ENCODE measurements at places on chromosomes 12 and 14. TPM values are rescaled to one million over a fixed set of nuclear protein-coding genes. Genes with fewer than 3 reads are reported as not detected.

CCDC38 gene
- 0.39 TPM for total RNA-seq

FSCB gene
- total RNA-seq: not detected

GZMB gene
- not detected for total RNA-seq

CIDEB gene
- total RNA-seq: 7.2 TPM

SLC24A4 gene
- under 0.01 TPM for total RNA-seq

NAV3 gene
- 10.6 TPM for total RNA-seq

COL2A1 gene
- total RNA-seq: 3.2 TPM

LRRC10 gene
- total RNA-seq: not detected

TMEM132D gene
- under 0.01 TPM for total RNA-seq

LALBA gene
- not detected for total RNA-seq

PPP4R4 gene
- 6.6 TPM for total RNA-seq

IFNG-AS1 gene
- 0.86 TPM for total RNA-seq

TAS2R50 gene
- total RNA-seq: 5.7 TPM

ADSS1 gene
- total RNA-seq: 12.8 TPM

TBC1D30 gene
- total RNA-seq: 0.13 TPM

FAM181A gene
- total RNA-seq: not detected

FGF23 gene
- total RNA-seq: not detected

RAB15 gene
- 5.5 TPM for total RNA-seq

KRT6A gene
- total RNA-seq: not detected

PRPH gene
- 1.5 TPM for total RNA-seq

PLEKHG7 gene
- total RNA-seq: not detected

LRP1-AS gene
- not detected for total RNA-seq

APOF gene
- not detected for total RNA-seq

PLCZ1 gene
- total RNA-seq: not detected

AKAP3 gene
- 4.0 TPM for total RNA-seq

HOXC13 gene
- not detected for total RNA-seq

SERPINA12 gene
- not detected for total RNA-seq

SLC6A15 gene
- 0.11 TPM for total RNA-seq

OAS3 gene
- 15.7 TPM for total RNA-seq

TRPV4 gene
- 4.8 TPM for total RNA-seq

GPR132 gene
- total RNA-seq: not detected

CMKLR1 gene
- 121 TPM for total RNA-seq

C12orf56 gene
- total RNA-seq: not detected

GPR65 gene
- not detected for total RNA-seq

SOX5 gene
- total RNA-seq: 86.2 TPM

FOXN4 gene
- total RNA-seq: not detected

RHNO1 gene
- 31.1 TPM for total RNA-seq

AJUBA gene
- total RNA-seq: 75.0 TPM

MAP3K12 gene
- 27.2 TPM for total RNA-seq

SLC10A1 gene
- not detected for total RNA-seq

CCDC184 gene
- 0.97 TPM for total RNA-seq

KMT2D gene
- 25.3 TPM for total RNA-seq

KRT4 gene
- 0.43 TPM for total RNA-seq

RAPGEF3 gene
- 18.6 TPM for total RNA-seq

COX8C gene
- total RNA-seq: not detected

ACOT6 gene
- not detected for total RNA-seq

ACVRL1 gene
- total RNA-seq: 6.1 TPM

HSPB8 gene
- 20.5 TPM for total RNA-seq

TDRD9 gene
- total RNA-seq: 2.7 TPM

CKAP4 gene
- total RNA-seq: 193 TPM

DNAJC22 gene
- 0.91 TPM for total RNA-seq

PKP2 gene
- not detected for total RNA-seq

OR6C75 gene
- not detected for total RNA-seq

KERA gene
- not detected for total RNA-seq

Data from articular chondrocyte of knee joint (primary cell).